Fibroblast of skin of abdomen (primary cell): ENCODE measurements at places on chromosomes 5 and 9.

DNA sequence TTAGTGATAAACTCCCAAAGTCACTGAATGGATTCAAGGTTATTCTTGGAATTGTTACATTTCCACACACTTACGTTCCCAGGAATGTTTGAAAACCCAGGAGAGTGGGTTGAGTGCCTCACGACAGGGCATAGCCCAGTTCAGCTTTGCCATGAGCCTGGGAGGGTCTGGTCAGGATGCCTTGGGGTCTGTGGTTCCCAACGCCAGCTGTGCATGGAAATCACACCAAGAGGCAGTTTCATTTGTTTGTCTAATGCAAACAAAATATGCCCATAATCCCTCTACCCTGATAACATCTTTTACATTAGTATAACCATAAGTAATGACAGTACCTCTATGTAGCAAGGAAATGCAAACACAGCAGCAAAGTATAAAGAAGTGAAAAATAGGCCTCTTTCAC lies 25.3 kb upstream of the MSX2 start:
- no peak for DNase-seq

DNA sequence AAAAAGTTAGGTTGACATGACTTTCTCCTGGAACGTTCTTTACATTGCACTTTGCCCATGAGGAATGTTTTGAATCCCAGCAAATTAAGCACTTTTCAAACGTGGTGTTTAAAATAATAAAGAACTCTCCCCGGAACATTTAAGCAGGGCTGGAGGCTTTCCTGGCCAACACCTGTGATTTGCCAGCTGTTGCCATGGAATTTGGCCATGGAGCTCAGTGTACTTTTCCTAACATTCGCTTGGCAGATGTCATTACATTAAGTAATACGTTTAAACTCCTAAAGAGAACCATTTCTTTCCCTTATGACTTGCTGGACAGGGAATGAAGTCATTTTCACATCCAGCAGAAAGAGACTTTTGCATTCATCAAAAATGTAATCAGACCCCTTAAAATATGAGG lies 146.1 kb downstream of the GAS1 start:
- DNase-seq = peak; percentile 41

- no peak for DNase-seq
Measured at GRCh38 chr5:180467028-180467975, 26.9 kb upstream of the CNOT6 start.

- DNase-seq = no peak
Measured at GRCh38 chr5:102119252-102119651, 176.8 kb downstream of the SLCO4C1 start.

- no peak for DNase-seq
Measured at GRCh38 chr5:15571081-15571480, 71.1 kb downstream of the FBXL7 start.

GRCh38 chr5:111734013-111734412 lies 23.0 kb downstream of the NREP start:
- DNase-seq = peak; percentile 75

DNA sequence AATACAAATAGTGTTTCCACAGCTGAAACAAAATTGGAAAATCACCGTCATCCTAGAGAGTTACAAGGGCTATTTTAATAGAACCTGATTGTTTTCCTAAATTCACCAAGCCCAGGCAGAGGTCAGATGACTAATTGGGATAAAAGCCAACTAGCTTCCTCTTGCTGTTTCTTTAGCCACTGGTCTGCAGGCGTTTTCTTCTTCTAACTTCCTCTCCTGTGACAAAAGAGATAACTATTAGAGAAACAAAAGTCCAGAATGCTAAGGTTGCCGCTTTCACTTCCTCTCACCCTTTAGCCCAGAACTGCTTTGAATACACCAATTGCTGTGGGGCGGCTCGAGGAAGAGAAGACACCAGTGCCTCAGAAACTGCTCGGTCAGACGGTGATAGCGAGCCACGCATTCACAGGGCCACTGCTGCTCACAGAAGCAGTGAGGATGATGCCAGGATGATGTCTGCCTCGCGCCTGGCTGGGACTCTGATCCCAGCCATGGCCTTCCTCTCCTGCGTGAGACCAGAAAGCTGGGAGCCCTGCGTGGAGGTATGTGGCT lies at the start of gene TLR4:
Gene TLR4, plus strand, starts transcription at position 380 of the 552 bp plus-strand sequence. Its CDS starts 70 bp downstream, at position 450.
- peak; percentile 5 for DNase-seq

- no peak for DNase-seq
Measured at GRCh38 chr9:126819482-126819881, 14.6 kb downstream of the ZBTB43 start.

GRCh38 chr9:20065796-20066700 lies 277.2 kb upstream of the SLC24A2 start:
- DNase-seq = no peak

DNA sequence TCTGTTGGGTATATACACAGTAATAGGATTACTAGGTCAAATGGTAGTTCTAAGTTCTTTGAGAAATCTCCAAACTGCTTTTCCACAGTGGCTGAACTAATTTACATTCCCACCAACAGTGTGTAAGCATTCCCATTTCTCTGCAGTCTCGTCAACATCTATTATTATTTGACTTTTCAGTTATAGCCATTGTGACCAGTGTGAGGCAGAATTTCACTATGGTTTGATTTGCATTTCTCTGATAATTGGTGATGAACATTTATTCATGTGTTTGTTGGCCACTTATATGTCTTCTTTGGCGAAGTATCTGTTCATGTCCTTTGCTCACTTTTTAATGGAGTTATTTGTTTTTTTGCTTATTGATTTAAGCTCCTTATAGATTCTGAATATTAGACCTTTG lies 596.2 kb upstream of the DAB2 start:
- DNase-seq = no peak

DNA sequence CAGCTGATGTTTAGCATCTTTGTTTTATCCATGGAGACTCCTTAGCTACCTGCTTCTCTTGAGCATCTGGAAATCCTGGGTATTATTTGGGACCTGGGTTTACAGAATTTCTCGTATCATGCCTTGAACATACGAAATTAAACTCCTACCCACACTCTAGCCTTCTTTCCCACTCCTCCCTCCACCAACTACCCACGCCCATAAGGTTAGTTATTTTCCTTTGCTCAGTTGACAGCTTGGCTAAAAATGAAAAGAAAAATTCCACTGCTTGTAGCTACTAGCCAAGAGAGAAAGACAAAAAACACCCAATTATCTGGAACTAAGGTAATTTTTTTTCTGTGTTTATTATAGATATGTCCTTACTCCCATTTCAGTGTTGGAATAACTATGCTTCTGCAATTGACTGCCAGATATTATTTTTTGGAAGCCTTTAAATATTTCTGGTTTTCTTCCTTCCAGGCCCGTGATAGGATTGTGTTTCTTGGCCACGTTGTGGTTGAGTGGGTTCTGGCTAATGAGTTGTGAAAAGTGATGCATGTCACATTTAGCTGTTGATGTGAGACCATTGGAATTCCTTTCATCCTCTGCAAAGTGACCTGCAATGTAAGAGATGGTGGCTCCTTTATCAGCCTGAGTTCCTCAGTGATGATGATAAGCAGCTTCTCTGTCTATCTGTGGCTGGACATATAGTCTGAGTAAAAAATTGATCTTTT lies 308.1 kb downstream of the LRRC70 start:
- no peak for DNase-seq

GRCh38 chr5:110932755-110933488 lies 138.6 kb upstream of the TSLP start:
- no peak for DNase-seq

GRCh38 chr5:124460642-124461041 lies 285.8 kb downstream of the ZNF608 start:
- peak; percentile 70 for DNase-seq

DNA sequence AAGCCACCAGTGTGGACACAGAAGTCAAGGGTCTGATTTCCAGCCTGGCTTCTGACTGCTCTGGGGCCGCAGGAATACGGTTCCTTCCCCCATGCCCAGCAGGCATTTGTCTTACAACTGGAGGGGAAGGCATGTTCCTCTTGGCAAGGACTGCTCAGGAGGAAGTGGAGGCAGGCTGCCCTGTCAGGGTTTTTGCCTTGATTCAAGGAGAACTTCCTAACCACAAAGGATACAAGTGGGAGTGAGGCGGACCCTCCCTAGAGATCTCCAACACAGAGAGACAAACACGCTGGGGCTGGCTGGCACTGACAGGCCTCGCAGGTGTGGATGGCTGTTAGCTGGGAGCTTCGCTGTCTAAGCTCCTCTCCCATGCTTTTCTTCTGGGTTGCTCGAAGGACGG lies 19.1 kb downstream of the TGFBI start:
- DNase-seq = no peak

DNA sequence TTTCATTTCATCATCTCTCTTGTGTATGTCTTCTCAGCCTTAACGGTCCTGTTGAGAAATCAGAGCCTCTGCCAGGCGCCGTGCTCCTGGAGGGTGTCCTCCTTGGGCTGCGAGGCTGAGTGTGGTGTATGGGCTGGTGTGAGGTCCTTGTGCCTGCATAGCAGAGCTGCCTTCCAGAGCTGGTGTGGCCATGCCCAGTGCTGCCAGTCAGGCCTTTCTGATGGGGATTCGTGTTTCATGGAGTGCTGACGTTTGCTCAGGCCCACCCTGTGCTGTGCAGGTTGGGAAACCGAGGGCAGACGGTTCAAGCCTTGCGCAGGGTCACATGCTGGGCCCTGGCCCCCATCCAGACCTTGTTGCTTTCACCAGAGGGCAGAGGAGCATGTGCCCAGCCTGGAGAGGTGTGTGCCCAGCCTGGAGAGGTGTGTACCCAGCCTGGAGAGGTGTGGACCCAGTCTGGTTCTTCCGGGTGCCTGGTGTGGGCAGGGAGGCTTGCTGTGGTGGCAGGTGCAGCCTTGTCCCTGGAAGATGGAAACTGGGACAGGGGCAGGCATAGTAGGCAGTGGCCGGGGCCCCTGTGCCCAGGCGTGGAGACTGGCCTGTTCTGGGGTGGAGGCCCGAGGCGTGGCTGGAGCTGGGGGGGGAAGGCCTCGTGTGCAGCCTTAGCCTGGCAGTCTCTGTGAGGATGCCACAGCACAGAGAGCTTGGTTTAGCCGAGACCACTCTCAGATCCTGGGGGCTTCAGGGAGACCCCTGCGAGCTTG lies 84.0 kb downstream of the RXRA start:
- DNase-seq = no peak

DNA sequence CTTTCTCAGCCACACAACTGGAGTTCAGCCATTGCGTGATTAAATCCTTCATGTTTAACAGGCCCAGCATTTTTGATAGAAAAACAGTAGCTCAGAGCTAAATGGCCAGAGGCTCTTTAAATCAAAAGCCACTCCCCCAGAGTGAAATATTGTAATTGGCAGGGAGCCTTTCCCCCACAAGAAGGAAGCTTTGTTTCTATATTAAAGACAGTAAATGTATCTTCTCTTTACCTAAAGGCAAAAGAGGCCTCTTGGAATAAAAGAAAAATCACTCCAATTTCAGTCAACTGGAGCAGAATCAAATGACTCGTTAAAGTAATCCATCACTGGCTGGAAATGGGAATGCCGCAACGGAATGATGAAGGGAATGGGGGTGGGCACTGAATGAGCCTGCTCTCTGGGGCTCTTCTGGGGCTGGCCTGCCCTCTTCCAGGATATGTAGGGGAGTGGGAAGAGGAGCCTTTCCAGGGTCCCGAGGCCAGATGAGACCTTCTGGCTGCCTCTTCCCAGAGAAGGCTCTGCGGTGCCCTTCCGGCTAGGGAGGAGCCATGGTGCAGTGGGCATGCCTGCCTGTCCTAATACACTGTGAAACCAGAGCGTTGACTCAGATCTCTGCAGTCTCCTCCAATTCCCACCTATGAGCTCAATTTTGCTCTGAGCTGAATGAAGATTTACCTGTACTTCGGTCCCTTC lies 45.2 kb downstream of the ANKDD1B start:
- peak; percentile 49 for DNase-seq

- DNase-seq = no peak
Measured at GRCh38 chr5:135439231-135440205, 7.6 kb downstream of the DCANP1 start.

- peak; percentile 99 for DNase-seq
Measured at GRCh38 chr5:83076742-83077661, at the start of the genes TMEM167A and XRCC4. TSS of gene TMEM167A (minus strand) at chr5:83077394. CDS start at chr5:83077323, 71 bp downstream. TSS of gene XRCC4 (plus strand) at chr5:83077547. CDS start at chr5:83104920, 27,373 bp downstream.

DNA sequence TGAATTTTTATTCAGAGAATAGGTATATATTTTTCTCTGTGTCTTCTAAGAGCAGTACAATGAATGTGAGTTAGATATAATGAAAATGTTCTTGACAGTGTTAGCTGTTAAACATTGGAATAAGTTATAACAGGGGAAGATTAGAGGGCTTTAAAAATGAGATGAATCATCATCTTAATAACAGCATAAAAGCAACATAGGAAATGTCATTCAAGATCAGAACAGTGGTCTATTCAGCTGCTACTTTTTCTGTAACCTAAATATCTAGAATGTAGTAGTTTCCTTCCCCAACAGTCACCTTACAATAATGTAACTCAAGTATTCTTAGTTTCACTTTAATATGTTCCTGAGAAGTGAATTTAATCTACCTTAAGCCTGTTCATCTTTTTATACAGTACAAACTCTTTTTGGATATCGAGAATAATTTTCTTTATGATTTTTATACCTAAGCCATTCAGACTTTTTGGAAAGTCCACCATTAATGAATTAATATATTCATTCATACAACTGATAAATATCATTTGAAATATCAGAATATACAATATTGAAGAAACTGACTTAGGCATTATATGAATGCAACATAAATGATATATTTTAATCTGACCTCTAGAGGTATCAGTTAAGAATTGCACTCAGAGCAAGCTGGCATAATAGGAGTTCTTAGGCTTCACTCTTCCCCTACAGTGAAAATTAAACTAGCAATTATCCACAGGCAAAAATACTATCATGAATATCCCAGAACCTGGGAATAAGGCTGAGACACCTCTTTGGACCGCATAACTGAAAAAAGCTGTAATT lies 66.1 kb upstream of the EDIL3 start:
- DNase-seq = peak; percentile 4

DNA sequence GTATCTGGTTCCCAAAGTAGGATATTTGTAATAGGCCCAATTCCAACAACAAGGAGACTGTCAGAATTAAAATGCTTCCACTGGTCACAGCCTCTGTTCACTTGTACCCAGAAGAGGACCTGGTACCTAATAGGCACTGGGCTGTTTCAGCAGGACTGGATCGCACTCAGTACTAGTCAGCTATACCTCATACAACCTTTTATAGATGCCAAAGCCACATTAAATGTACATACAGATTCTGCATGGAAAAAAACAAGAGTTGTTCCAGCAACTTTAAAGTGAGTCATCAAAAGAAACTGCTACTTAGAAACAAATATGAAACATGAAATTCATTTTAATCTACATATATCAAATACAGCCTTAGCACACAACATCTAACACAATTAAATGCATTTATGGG lies 87.5 kb downstream of the GPR21 start:
- no peak for DNase-seq

- DNase-seq = peak; percentile 89
Measured at GRCh38 chr5:4584982-4585381, 555.1 kb upstream of the ADAMTS16 start.

GRCh38 chr5:95102080-95102479 lies 182.8 kb downstream of the MCTP1 start:
- DNase-seq = no peak
